ENCODE measurements at places on chromosomes 11 and 22.

- no peak for DNase-seq
Measured at GRCh38 chr11:101723371-101723770, 139.6 kb upstream of the TRPC6 start.

DNA sequence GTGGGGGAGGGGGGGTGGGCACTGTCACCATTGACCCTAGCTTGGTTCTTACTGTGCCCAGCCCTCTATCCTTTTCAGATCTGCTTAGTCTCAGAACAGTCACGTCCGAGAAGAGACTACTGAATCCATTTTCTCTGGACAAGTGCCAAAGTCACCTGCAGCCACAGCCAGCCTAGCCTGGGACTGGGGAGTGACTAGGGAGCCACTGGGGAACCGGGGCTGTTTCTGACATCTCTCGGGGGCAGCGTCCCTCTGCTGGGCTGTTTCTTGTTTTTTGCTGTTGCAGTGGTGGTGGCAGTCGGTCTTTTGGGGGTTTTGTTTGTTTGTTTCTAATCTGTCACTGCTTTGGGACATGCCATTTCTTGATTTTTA, 8.7 kb downstream of the SLC37A2 start:
- DNase-seq: no peak

- DNase-seq: no peak
Measured at GRCh38 chr11:107704451-107704850, 7.4 kb downstream of the SLN start.

- DNase-seq: no peak
Measured at GRCh38 chr22:38706101-38706900, 557 bp downstream of the GTPBP1 start.

DNA sequence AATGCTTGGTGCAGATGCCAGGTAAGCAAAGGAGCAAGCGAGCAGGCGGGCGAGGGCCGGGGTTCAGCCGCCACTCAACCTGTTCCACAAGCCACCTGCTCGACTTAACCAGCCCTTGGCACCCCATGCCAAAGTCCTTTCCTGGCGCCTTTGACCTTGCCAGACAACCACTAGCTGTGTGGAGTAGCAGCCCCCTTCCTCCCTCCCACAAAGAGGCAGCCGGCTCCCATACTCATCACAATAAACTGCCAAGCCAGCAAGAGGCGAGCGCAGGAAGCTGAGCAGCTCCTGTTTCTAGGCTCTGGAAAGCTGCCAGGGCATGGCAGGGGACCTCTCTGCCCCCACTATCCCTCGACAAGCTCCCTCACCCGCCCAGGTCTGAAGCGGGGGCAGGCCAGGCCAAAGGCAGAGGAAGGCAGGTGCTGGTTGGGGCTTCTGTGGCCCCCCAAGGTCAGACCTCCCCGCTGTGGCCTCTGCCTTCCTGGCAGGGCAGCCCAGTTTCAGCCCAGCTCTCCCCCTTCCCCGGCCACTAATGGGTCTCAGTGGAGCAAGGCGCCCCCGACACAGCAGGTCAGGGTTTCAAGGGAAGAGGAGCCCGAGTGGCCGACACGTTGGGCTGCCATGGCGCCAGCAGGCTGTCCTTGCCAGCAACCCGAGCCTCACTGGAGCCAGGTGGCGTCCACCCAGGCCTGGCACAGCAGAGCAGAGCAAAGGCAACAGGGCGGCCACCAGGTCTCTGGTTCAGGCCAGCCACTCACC, 15.3 kb downstream of the MACROD1 start:
- DNase-seq: no peak

GRCh38 chr11:104798789-104799188, 99.5 kb downstream of the CASP12 start:
- DNase-seq: peak; percentile 74

- DNase-seq: no peak
Measured at GRCh38 chr22:50105208-50106100, 15.6 kb downstream of the MOV10L1 start.

DNA sequence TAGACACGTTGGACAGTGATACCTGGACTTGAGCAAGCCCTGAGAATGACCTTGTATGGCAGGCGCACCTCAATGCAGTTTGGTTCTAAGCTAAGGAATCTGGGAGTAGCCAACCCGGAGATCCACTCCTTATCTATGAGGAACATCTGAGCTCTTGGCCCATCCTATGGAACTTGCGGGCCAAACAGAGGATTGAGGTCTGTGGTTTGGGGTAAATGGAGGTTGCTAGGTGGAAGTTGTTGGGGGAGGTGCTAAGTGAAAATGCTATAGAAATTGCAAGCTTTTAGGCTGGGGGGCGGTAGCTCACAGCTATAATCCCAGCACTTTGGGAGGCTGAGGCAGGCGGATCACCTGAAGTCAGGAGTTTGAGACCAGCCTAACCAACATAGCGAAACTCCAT, 8.9 kb downstream of the GDPD5 start:
- peak; percentile 12 for DNase-seq

DNA sequence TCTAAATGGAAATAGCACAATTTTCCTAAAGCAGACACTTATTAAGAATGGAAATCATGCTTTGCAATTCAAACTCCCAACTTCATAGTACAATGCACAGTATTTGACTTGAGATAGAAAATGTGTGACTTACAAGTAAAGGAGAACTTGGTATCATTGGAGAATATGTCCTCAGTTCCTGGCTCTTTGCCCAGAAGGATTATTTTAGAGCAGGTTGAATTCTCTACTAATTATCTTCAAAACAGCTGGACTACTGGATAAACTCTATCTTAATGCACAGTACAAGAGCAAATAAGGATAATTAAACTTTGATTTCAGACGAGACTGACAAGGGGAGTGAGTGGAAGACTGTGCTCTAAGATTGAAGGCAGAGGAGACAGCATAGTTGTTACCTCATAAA, 839.4 kb downstream of the OPCML start:
- no peak for DNase-seq

DNA sequence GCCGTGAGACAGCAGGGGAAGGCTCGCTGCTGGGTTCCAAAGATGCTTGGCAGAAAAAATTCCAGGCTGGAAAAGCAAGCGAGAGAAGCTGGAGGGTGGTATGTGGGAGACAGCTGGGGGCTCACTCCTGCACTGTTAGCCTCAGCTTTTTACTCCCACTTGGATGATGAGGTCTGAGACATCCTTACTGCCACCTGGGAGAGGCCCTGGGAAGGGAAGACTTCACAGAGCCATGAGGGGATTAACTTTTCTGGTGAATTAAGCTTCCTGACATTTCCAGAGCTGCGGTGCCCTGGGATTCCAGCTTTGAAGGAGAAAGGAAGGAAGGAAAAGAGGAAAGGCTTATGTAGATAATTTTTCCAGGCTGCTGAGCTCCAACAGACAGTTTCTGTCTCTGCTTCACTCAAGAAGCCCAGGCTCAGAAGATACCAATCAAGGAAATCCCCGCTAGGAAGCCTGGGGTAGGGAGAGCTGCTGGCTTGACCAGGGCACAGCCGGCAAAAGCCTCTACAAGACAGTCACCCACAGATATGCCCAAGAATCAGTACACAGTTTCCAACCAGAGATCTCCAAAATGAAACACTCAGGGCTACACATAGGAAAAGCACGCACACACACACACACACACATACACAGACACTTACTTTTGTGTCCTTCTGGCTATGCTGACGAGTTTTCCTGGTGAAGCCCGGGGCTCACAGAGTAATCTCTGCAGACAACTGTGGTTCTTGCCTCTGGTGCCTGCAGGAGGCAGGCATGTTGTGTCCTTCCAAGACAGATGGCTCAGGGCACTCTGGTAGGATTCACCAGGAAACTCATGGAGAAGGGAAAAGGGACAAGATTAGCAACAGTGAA, 907 bp downstream of the MCHR1 start:
- DNase-seq: no peak

GRCh38 chr11:134878785-134879184, 466.7 kb upstream of the B3GAT1 start:
- no peak for DNase-seq

GRCh38 chr22:45680932-45681700, 9.5 kb downstream of the ATXN10 start:
- no peak for DNase-seq

- no peak for DNase-seq
Measured at GRCh38 chr11:132072858-132073211, 702.4 kb downstream of the NTM start.

DNA sequence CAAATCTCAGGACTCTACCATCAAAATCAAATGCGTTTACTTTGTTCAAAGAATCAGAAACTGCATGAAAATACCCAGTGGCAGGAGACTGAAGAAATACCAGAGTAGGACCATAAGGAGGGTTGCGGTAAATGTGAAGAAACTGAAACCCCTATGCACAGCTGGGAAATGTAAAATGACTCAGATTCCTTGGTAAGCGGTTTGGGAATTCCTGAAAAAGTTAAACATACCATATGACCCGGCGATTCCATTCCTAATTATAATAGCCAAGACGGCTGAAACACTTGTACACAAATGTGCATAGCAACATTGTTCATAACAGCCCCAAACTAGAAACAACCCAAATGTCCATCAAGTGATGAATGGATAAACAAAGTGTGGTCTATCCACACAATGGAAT, 114.1 kb upstream of the GRAMD1B start:
- no peak for DNase-seq

- no peak for DNase-seq
Measured at GRCh38 chr11:36703055-36703404, 105.0 kb upstream of the RAG2 start.

GRCh38 chr11:79834015-79834414, 393.2 kb upstream of the TENM4 start:
- no peak for DNase-seq

DNA sequence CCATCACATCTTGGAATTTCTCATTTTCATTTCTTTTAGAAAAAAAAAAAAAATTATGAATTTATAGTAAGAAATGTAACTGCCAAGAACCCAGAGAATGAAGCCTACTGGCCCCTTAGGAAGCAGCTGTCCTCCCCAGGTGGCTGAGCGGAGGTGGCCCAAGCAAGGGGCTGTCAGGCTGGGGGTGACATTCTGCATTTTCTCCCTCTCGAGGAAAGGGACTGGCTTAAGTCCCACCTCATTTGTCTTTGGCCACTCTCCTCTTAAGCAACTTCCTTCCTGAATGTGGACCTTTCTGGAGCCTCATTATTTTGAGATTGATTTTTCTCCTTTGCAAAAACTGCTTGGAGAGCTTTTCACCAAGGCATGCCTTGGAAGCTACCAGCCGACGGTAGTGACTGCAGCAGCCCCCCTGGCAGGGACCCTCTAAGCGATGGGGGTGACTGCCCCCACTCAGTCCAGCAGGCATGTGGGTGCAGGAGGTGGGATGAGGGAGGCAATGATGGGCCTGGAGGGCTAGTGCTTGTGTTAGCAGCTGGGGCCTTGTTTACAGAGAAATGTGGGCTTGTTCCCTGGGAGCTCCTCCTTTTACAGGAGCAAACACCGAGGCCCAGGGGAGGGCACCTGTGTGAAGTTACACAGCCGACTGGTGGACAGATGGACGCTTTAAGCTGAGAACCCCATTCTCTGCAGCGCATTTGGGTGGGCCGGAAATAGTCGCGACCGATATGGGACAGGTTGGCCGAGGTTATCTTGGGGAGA, 111.7 kb downstream of the MORC2 start:
- no peak for DNase-seq

DNA sequence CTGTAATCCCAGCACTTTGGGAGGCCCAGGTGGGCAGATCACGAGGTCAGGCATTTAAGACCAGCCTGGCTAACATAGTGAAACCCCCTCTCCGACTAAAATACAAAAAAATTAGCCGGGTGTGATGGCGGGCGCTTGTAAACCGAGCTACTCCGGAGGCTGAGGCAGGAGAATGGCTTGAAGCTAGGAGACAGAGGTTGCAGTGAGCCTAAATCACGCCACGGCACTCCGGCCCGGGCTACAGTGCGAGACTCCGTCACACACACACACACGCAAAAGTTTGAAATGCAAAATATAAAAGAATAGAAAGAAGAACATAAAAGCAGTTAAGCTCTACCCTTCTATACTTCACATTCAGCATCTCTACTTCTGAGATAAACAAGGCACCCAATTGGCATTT, 1165.9 kb upstream of the CNTN5 start:
- no peak for DNase-seq

GRCh38 chr11:127273593-127274327, 273.2 kb upstream of the KIRREL3 start:
- DNase-seq: no peak

GRCh38 chr11:1883346-1884302, 8.1 kb downstream of the PRR33 start:
- DNase-seq: no peak

DNA sequence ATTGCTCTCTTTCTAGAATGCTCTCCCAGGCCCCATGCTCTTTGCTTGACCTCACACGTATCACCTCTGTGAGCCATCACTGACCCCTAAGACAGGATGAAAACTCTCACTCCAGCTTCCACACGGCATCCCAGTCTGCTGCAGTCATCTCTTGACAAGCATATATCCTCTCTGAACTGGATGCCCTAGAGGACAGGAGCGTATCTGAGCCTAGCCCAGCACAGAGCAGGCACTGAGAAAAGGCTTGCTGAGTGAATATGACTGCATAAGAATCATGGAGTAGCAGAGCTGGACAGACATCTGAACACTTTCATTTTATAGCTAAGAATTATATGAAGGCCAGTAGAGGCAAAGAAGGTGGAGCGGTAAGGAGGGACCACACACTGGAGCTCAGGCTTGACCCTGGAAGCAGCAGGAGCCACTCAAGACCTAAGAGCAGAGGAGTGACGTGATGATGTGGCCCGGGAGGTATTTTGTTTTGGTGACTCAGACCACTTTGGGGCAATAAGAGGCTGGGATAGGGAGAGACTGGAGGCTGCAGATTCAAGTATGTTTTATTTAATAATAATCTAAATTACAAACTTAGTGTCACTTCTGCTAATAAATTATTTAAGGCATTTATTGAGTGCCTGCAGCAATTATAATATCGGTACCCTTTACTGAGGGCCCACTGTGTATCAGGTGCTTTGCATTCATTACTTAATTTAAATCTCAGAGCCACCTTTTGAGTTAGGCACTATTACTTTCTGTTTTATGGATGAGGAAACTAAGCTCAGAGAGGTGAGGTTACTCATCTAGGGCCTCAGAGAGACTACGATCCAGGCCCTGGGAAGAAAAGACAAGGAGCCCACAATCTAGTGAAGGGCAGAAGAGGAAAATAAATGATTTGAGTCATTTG, 42.6 kb downstream of the MAP6 start:
- DNase-seq: no peak

- DNase-seq: peak; percentile 93
Measured at GRCh38 chr11:32594272-32594671, 10.6 kb downstream of the EIF3M start.

DNA sequence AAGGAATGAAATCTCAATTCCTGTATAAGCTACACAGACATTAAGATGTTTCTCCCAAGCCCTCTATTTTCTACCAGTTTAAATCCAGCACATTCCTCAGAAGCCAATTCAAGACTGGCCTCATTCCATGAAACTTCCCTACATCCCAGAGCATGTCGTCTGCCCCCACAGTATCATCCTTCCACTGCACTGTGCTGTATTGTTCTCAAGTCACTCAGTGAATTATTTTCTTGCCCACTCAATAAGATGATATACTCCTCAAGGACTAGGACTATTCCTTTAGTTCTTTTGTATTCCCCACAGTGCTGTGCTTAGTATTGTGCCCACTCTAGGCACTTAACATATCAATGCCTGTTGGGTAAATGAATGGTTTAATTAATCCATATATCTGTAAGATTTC, 203.1 kb upstream of the BLID start:
- no peak for DNase-seq

Measured in MV-4-11 (cell line).